Stromal cell of bone marrow (primary cell): ENCODE measurements at places on chromosomes 5 and 9.

GRCh38 chr5:5755888-5756287 lies 333.4 kb downstream of the ICE1 start:
- no peak for DNase-seq

- DNase-seq: no peak
Observed at GRCh38 chr5:73442231-73442811, 6.3 kb downstream of the FOXD1 start.

GRCh38 chr5:10246761-10247160 lies 2.9 kb downstream of the ATPSCKMT start:
- DNase-seq: no peak

- DNase-seq: no peak
Observed at GRCh38 chr9:96009690-96010472, 134.4 kb downstream of the ERCC6L2 start.

- no peak for DNase-seq
Observed at GRCh38 chr9:135752281-135753204, 50.6 kb downstream of the KCNT1 start.

GRCh38 chr5:73419465-73420390 lies 28.8 kb downstream of the FOXD1 start:
- no peak for DNase-seq

GRCh38 chr9:3887221-3887653 lies 361.4 kb upstream of the RFX3 start:
- DNase-seq: no peak

DNA sequence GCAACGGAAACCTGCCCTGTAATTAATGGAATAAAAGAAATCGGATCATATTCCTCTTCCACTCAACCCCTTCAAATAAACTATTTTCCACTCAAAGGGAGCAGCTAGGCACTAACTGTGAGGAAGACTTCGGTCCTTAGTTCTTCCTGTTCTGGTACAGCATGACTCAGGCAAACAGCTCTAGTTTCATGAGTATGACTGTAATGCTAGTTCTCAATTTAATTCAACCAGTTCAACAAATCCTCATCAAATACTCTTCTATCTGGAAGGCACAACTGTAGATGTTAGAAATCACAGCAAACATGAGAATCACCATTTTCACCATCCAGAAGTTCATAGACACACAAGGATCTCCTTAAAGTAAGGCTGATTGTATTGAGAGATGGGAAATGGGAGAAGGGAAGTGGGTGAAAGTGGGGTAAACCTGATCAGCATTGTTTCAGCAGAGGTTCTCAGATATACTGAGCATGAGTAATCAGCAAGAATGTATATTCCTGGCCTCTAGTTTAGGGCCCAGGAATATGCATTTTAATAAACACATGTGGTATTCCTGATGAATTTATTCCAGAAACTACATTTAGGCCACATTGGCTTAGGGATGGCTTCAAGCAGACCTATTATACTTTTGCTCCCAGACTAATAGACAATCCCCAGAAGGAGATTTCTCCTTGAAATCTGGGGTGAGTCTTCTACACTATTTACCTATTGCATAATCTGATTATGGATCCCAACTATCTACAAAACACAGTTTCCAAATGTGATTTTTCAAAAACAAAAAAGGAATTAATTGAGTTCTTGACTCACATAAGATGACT lies 141.1 kb upstream of the SLC12A2 start:
- no peak for DNase-seq

DNA sequence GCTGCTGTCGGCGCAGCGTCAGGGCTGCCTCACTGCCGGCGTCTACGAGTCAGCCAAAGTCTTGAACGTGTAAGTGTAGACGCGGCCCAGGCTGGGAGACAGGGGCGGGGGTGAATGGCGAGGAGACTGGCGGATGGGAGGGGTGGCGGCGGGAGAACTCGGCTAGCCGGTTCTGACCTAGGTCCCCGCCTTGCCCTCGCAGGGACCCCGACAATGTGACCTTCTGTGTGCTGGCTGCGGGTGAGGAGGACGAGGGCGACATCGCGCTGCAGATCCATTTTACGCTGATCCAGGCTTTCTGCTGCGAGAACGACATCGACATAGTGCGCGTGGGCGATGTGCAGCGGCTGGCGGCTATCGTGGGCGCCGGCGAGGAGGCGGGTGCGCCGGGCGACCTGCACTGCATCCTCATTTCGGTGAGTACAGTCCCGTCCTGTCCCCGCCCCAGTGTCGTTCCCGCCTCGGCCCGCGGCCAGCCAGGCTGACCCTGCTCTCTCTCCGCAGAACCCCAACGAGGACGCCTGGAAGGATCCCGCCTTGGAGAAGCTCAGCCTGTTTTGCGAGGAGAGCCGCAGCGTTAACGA lies 745 bp downstream of the GADD45G start:
- DNase-seq: no peak

DNA sequence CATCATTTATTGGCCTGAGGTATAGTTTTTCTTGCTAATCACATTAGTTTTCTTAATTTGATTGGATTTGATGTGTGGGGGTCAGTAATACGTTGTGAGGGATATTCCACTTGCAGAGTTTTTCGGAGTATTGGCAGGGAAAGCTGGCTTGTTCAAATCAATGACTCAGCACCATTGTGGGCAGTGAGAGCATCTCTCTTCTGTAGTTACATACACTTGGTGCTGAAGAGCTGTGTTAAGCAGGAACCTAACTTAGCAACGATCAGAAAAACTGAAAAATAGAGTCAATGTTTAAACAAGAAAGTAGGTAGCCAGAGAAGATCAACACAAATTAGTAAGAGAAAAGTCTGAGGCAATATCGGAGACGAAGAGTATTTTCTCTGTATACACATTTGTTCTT lies 344.6 kb upstream of the EDIL3 start:
- peak; percentile 53 for DNase-seq

DNA sequence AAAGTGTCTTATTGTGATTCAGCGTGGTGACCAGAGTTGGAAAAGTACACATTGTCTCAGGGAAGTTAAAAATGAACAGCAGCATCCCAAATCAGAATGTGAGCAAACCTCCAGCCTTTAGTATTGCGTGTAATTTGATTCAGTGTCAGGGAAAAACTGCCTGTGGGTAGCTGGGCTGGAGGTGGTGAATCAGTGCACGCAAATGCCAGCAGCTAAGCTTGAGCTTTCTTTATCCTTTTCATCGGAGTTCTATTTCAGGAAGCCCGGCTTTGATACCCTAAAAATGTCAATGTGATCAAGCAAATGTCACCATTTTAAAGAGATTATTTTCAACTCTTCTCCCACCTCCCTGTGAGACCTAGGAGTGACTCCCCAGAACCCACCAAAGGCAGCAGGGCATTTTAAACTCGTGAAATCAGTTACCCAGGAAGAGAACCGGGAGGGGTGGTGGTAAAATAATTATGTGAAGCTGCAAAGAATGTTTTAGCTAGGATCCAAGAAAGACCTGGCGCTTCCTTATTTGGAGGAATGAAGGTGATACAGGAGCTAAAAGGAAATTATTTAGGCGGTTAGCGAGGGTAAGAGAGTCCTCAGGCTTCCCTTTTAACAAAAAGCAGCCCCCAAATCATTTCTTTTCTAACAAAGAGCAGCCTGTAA lies 25.7 kb upstream of the C5orf47 start:
- DNase-seq: peak; percentile 69

DNA sequence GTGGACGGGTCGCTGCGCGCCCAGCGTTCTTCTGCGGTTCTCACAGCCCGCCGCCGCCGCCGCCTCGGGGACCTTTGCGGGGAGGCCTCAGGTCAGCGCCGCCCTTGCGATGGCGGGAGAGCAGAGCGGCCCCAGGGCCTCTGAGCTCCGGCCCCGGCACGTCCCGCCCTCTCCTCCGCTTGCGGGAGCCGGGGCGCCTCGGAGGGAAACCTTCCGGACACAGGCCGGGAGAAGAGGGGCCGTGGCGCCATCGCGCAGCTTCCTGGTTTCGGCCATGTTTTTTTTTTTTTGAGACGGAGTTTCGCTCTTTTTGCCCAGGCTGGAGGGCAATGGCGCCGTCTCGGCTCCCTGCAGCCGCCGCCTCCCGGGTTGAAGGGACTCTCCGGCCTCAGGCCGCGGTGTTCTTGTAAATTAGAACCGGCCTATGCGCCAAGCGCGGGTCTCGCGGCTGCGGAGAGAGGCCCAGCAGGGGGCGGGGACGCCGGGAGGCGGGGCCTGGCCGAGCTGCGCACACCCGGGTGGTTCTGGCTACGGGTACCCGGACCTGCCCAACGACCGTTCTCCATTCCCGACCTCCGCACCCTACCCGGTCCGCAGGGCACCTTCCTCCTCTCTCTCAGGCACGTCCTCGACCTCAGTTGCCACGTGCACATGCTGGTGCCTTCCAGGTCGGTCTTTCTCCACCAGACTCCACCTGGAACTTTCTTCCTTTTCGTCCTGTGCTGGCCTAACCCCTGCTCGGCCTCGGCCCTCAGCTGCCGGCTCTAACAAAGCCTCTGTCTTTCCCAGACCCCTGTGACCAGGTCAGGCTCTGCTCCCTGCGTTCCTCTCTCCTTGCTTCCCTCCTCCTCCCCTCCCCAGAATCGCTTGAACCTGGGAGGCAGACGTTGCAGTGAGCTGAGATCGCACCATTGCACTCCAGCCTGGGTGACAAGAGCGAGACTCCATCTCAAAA lies 28.8 kb upstream of the MGAT1 start:
- DNase-seq: peak; percentile 45

- DNase-seq: no peak
Observed at GRCh38 chr5:14810928-14811572, 60.5 kb downstream of the ANKH start.
